ENCODE measurements at places on chromosomes 13 and 19.
A peak's percentile ranks its signal among the peaks of the same experiment; 100 is the strongest.

DNA sequence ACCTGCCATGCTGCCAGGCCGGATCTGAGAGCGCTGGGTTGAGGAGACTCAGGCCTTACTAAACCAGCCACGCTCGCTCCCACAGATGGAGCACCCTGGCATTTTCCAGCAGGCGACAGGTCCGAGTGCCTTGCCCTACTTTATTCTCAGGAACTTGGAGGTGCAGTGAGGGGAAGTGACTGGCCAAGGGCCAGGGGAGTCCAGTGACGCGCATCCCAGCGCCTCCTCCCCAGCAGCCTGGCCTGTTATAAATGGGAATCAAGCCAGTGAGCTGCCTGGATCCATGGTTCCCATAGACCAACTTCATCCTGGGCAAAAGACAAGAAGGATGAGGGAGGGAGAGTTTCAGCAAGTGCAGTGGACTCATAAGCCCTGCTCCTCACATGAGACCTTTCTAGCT is 35.5 kb downstream of the TMED1 start:
- DNase-seq, result no peak

DNA sequence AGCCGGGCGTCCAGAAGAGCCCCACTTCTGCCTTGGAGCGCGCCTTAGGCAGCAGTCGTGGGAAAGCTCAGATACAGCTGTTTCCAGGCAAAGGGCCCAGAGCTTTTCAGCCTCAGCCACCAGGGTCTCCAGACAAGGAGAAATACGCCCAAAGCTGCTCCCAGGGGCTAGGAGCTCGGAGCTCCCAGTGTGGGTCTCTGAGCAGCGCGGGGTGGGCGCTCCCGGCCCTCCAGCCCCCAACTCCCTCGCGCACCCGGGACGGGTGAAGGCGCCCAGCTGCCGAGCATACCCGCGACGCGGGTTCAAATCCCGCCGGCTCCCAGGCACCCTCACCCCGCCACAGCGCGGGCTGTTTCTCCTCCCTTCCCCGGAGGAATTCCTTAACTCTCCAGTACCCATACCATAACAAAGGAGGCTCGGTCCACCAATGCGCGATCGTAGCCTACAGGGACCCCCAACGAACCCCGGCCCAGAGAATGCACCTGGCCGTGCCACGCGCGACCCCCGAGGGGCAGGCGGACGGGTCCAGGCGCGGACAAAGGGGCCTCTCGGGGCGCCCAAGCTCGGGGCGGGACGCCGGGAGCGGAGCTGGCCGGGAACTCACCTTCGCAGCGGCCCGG is 507 bp downstream of the COL4A1 start:
- DNase-seq, result peak; percentile 72

- peak; percentile 17 for DNase-seq
Observed at GRCh38 chr13:73065665-73066340, 7.0 kb downstream of the KLF5 start.

DNA sequence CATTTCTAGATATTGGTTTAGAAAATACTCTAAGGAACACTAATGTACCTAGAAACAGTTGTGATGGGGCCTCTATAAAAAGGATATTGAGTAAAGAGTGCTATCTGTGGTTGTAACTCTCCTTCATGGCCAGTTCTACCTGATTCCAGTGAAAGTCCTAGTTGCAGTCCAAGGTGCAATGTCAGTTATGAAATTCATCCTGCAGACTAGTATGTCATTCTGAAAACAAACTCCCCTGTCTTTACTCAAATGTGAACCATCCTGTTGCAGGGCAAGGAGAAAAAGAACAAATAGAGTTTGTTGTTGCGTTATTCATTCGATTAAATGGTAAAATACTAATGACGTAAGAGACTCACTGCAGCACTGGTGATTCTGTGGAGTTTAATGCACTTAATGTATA is 18.3 kb upstream of the N4BP2L1 start:
- DNase-seq, result no peak

DNA sequence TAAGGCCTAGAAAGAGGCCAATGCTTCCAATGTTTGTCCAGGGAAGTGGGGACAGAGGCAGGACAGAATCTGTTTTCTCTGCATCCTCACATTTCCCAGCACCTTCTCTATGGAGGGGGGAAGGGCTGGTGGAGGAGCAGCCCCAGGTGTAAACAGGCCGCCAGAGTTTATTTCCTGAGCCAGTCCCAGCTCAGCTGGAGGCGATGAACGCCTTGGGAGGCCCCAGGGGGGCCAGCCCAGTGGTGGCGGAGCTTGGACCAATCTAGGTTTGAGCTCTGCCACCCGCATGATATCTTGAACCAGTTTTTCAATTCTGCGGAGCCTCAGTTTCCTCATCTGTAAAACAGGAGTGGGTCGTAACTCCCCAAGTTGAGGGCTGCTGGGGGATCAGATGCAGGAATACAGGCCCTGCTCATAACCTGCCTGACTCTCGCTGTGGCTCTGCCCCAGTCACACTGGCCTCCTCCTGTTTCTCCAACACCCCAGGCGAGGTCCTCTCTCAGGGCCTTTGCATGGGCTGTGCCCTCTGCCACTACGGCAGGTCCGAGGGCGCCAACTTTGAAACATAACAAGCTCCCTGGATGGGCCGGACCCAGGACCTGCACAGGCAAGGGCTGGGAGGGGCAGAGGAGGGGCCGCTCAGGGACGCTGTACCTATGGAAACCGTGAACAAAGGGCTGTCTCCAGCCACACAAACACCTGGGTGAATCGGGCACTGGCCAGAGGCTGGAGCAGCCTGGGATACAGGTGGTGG is 1.1 kb downstream of the TNFAIP8L1 start:
- no peak for DNase-seq
